ENCODE measurements at places on chromosomes 7 and 10.

DNA sequence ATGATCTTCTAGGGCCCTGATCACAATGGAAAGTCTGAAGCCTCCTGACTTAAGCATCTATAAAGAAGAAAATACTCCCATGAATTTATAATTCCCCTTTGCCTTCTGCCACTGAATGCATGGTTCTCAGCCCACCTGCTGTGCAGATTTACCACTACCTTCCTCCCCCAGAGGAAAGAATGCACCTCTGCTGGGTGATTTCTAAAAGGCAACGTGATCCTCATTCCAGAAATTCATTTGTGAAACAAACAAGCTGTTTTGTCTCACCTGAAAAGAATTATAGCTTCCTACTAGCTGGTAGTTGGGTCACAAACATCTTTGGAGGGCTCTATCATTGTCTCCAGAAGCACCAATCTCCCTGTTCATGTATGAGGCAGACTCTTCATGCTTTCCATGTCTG, 320.2 kb downstream of the CDC14C start:
- no peak for DNase-seq

DNA sequence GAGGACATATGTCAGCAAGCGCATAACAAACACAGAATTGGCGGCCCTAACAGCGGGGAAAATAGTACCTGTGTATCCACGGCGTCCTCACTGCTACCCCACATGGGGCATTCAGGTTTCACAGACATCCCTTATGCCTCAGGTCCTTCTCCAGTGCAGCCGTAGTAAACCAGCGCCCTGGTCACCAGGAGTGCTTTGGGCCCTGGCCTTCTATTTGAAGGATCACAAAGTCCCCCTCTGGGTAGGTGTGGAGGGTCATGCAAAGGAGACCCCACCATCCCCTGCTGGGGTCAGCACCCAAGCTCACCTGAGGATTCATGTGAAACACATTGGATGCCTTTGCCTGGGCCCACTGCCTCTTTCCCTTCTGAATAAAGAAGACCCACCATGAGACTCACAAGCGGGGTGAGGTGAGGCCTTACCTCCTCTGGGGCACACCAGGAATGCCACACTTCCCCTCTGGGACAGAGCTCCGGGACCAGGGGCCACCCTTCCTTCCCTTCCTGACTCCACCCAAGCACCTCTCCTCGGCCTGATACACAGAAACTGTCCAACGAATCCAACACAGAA, 18.8 kb downstream of the CLRN3 start:
- no peak for DNase-seq

DNA sequence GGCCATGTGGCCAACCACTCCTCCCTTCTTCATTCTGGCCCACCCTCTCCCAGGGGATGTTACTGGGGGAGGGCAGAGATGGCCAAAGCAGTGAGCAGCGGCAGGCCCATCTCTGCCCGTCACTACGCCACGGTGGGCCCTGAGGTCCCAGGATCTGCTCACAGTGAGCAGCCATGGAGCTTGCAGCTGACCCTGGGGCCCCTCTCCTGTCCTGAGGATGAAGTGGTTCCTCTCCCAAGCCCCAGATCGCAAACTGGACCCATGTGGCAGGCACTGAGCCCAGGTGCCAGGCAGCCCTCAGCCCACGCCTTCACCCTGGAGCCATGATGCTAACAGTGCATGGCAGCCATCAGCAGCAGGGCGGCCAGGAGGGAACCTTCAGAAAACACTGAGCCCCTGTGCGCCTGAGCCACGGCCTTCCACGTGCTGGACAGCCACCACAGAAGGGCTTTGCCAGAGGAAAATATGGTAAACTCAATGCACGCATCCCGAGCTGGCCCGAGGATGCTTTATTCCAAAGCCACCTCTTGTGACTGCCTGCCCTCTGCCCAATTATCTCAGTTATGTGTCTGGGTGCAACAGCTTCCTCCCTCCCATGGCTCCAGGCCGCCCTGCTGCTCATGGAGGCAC, 485.7 kb downstream of the PTPRN2 start:
- no peak for DNase-seq

DNA sequence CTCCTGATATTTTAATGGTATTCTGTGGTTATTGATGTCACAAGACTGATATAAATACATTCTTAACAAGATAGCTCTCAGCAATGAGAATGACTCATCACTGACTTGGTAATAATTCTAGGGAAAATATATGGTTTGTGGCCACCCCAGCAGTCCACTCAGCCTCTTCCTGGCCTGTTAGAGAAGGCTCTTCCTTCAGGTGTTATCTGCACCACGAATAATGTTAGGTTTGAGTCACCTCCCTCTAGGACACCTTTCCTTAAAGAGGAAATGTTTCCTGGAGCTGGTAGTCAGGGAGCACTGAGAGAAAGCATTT, 163.3 kb downstream of the SVIL start:
- DNase-seq: no peak

- no peak for DNase-seq
Observed at GRCh38 chr7:16422917-16423316, 1.6 kb upstream of the CRPPA start.

GRCh38 chr7:30310674-30311362, 26.4 kb downstream of the ZNRF2 start:
- no peak for DNase-seq

DNA sequence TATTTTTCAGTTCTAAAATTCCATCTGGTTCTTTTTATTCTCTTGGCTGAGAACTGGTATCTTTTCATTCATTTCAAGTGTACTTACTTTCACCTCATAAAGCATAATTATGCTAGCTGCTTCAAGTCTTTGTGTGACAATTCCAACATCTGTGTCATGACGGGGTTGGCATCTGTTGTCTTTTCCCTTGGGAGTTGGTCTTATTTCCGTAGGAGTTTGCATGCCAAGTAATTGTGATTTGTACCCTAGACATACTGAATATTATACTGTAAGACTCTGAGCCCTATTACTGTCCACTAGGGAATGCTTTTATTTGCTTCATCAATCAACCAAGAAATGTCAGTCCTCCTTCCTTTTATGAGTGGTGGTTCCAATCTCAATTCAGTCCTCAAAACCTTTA, 24.6 kb upstream of the HUS1 start:
- no peak for DNase-seq

DNA sequence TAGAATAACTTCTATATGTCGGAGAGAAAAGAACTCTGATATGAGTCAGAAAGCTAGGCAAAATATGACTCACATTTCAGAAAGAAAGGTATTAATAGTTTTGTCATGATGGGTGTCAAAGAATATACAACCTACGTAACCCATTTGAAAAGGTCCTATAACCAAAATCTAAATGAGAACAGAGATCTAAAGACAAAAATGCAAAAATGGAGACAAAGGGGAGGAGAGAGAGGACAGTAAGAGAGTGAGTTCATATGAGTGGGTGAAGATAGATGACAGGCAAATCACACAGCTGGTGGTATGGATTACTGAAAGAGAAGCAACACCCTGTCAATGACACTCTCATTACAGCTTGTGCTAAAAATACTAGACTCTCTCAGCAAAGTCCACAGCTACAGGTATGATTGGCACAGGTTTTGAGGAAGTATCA, 25.6 kb downstream of the ANKMY2 start:
- DNase-seq: no peak

DNA sequence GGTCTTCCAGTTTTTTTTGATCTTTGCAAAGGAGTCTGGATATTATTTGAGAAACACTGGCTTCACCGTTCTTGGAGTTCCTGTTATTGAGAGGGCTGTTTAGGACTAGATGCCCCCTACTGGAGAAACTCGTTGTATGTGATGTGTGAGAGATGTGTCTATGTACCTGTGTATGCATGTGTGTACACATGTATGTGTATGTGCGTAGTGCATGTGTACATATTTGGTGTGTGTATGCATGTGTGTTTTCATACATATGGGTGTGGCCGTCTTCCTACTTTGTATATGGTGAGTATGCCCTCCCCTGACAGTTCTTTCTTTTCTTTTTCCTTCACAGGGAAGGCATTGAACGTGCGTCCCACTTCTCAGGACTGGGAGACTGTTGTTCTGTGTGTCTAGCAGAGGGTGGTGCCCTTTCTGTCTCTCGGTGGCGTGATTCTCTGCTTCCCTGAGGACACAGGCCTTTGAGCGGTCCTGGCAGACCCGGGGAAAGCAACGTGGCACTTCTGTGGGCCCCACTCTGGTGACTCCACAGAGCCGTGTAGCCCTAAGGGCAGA, 3.0 kb upstream of the CALHM3 start:
- no peak for DNase-seq

GRCh38 chr10:19731560-19731959, 84.7 kb upstream of the PLXDC2 start:
- no peak for DNase-seq

- DNase-seq: no peak
Observed at GRCh38 chr10:80708185-80708584, 170.5 kb downstream of the SH2D4B start.

- DNase-seq: no peak
Observed at GRCh38 chr10:53009961-53010907, 237.7 kb upstream of the MBL2 start.

GRCh38 chr10:128213156-128213555, 86.9 kb upstream of the MKI67 start:
- DNase-seq: no peak

- no peak for DNase-seq
Observed at GRCh38 chr10:93178226-93178625, 104.5 kb downstream of the CYP26A1 start.

DNA sequence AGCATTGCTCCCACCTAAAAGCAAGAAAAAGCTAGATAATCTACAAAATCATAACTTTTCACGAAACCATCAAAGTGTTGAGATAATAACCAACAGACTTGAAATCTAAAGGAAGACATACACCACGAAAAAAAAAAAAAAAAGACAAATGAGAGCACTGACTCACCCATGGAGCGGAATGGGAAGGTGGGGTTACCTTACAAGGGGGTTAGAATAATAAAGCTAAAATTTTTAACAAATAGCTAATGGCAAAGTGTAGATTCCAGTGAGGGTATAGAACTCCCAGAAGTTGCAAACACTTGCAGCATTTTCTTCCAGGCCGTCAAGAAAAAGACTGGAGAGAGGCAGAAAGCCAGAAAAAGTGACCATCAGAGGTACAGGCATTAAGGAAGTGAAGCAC, 27.2 kb downstream of the IPMK start:
- no peak for DNase-seq

- no peak for DNase-seq
Observed at GRCh38 chr7:105766421-105767073, 109.9 kb downstream of the ATXN7L1 start.

DNA sequence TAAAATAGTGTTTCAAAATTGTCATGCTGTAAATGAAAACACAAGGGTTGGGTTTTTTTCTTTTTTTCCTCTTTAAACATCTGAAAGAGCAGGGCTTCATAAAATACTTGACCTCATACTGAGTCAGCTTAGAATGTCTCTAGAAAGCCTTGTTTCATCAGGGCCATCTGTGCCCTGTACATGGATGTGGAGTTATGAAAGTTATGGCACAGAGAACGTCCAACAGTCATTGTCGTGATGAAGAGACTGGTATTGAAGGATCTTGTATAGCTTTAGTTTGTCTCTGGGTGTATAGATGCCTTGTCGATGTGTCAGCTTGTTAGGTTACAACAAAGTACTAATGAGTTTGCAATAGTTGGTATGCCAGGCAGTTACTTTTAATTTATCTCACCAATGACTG, 127.3 kb downstream of the FAM204A start:
- no peak for DNase-seq

- no peak for DNase-seq
Observed at GRCh38 chr7:37832194-37832593, 16.2 kb upstream of the NME8 start.

GRCh38 chr10:122343936-122344335, 30.6 kb upstream of the PLEKHA1 start:
- no peak for DNase-seq

GRCh38 chr10:116450861-116451260, 23.2 kb downstream of the PNLIPRP3 start:
- no peak for DNase-seq

All from GM18507 (cell line).